ENCODE measurements at places on chromosomes 4 and X. TPM values are rescaled to one million over a fixed set of nuclear protein-coding genes. Genes with fewer than 3 reads are reported as not detected.

Gene KCNIP4
- 0.15 TPM for total RNA-seq

Gene GPR34
- total RNA-seq = not detected

Gene IRS4
- not detected for total RNA-seq

Gene LINC00632
- total RNA-seq = 22.6 TPM

DNA sequence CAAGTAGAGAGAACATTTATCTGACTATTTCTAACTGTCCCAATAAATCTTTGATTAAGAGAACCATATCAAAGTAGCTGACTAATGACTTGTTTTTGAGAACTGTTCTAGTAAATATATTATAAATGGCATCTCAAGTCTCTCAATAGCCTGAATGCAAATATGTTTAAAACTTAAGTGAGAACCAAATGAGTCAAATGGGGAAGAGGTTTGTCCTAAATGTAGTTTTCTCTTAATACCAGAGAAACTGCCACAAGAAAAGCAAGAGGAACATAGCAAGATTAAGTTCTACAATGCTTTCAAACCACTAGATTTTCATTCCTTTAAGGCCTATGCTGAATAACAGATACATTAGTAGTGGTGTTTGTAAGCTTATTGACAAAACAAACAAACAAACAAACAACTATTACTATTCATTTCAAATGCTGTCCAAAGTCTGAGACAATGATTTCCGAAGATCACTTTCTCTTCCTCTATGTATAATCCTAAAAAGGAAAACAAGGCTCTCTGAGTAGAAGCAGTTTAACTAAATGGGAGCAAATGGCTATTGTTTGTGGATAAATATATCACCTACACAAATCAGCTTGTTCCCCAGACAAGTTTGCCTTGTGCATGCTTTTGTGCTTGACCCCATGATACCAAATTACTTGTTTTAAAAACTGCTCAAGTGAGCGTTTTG is 408.4 kb upstream of the EMCN start:
- DNase-seq = no peak

- no peak for DNase-seq
Observed at GRCh38 chr4:123600987-123601904, 204.7 kb downstream of the SPRY1 start.

DNA sequence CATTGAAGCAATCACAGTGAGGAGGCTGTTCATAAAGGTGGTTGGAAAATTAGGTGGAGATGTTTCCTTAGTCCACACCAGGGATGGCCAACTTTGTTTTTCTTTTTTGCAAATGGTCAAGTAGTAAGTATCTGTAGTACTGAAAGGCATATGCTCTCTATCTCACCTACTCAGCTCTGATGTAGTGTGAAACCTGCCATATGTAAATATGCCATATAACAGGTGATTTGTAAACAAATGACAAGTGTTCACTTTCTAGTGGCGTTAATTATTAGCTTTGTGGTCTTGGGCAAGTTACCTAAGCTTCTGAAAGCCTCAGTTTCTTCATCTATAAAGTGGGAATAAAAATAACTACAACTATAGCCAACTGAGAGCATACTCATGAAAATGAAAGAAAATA is 421.4 kb upstream of the LCORL start:
- DNase-seq = no peak

DNA sequence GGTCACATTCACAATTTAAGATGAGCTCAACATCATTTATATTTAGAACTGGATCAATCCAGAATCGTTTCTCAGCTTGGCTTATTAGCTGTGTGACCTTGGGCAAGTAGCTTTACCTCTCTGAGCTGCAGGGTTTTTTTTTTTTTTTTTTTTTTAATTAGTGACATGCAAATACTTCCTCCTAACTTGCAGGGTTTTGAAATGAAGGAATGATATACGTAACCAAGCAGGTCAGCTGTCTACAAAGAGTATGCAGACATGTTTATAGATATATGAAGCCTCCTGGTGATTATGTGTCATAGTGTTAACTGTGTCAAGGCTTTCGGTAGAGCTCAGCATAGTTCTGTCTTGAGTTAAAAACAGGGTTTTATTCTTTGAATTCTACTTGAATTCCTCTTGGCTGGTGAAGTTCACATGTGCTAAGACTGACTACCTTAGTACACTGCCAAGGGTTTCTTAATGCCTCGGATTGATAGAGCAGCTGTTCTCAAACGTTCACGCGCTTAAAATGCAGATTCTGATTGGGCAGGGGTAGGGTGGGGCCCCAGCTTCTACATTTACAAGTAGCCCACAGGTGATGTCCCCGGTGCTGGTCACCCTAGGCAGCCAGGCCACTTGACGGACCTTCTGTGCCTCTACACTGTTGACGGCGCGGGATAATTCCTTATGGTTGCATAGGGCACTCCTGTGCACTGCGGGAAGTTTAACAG is 654 bp upstream of the STS start:
- DNase-seq = no peak

DNA sequence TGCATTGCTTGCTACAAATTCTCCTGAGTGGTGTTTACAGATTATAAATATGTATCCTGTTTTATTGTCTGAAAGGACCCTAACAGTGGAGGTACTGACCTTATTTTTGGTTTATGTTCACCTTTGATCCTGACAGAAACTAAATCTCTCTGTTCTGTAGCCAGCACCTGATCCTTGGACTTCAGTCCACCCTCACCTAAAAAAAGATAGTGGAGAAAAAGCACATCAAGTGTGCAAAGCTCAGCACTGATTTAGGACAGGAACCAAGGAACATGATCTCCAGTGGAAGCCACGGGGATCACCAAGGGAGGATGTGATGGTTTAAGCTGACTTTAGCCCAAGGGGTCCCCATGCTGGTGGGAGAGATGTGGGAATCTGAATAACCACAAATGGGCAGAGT is 22.3 kb upstream of the C4orf54 start:
- no peak for DNase-seq

DNA sequence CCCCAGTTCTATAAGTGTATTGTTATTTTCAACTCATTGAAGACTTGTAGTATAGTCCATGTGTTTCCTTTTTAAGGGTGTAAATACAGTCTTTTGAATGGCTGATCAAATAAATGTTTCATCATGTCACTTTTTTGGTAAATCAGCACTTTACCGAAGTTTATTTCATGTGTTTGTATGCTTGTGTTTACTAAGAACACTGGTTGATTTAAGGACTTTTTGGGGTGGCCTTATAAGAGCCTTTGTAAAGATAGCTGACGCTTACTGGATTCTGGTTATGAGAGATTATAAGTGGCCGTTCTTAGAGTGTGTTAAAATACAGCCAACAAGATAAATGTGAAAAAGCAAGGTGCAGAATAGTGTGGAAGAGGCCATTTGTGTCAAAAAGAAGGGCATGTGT is 2.6 kb downstream of the UBE2K start:
- DNase-seq = no peak

- no peak for DNase-seq
Observed at GRCh38 chr4:123517971-123518370, 121.4 kb downstream of the SPRY1 start.

DNA sequence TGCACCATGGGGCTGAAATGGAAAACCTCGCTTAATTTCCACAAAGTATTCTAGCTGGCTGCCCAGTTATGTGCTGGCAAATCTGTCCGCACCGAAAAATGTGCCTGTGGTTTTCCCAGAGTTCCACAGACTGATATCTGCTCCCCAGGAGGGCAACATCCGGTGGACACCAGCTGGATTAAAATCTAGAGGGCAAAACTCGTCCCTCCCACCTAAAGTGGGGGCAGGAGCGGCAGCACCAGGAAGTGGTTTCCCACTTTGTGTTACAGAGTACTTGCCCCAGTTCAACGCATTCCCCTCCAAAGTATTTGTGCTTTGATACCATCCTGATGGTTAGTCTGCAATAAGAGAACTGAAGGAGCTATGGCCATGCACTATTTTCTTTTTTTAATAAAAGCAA is 187.6 kb downstream of the TSPAN5 start:
- DNase-seq = peak; percentile 93

DNA sequence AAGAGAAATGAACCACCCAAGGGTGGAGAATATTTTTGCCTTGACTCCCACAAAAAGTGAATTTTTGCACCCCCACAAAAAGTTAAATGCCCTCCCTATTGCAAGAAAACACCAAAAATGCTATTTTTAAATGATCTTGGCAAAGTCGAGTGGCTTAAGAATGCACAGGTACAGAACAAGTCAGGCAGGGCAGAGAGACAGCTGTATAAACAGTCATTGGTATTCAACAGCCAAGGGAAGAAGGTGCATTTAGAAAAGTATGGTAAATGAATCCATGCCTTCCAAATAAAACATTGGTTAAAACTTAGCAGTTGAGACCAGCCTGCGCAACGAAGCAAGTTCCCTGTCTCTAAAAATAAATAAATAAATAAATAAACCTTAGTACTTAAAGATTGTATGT is 169.3 kb downstream of the CHIC2 start:
- no peak for DNase-seq

- DNase-seq = no peak
Observed at GRCh38 chr4:8828869-8829268, 42.8 kb downstream of the HMX1 start.

DNA sequence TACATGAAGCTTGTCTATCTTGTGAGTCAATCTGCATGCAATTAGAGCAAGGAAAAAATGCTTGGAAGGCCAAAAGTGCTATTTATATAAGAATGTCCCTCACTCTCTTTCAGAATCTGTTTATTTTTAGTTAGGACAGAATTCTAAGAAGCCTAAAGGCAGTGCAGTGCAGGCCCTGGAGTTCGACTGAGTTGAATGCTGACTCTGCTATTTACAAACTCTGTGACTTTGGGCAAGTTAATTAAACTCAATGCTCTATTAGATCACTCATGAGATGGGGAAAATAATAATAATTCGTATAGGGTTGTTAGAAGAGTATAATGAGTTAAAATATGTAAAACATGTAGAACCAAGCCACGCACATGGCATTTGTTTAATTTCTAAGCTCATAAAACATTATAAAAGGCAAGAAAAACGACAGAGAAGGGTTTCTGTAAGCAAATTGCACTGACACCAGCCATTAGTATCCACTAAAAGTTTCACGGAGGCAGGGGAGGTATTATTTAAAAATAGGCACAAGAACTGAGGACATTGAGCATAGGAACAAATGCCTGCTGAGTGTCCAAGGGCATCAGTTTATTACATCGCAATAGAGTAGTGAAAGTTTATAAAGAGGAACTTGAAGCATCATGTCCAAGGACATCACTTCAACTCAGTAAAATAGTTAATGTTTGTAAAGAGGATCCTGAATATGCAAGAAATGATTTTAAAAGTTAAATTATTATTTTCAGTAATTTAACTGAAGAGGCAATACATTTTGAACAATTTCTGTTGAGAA is 115.0 kb upstream of the INPP4B start:
- DNase-seq = no peak

DNA sequence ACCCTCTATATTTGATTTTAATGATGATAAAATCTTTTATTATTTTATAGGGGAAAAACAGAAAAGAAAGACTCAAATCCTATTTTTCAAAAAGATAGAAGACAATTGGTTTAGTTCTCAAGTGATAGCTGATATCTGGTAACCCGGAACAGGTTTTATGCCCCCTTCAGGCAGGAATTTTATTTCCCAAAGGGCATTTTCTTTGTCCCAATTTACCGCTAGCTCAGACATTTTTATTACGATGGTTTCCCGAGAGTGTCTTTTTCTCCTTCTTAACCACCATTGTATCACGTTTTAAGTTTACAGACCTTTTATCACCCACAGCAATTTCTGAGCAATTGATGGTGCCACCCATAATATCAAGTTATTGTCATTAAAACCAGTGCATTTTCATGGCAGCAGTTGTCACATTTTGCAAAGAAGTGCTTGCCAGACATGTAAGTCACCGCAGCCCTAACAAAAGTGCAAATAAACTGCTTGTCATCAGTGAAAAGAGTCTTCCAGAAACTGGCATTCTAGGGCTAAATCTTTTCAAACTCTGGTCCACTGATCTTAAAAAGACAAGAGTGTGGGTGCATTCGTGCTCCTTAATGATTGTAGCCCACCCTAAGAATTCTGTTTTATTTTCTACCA is 204.8 kb upstream of the VCX start:
- no peak for DNase-seq

DNA sequence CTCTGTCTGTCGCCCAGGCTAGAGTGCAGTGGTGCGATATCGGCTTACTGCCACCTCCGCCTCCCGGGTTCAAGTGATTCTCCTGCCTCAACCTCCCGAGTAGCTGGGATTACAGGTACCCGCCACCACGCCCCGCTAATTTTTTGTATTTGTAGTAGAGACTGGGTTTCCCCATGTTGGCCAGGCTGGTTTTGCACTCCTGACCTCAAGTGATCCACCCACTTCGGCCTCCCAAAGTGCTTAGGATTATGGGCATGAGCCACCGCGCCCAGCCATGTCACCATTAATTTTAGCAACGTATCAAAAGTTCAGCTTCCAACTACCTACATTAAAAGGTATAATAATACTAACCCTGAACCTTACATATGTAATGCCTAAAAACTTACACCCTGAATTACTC is 940 bp upstream of the UTP3 start:
- no peak for DNase-seq

GRCh38 chr4:82728301-82728700 is 70.3 kb downstream of the SCD5 start:
- no peak for DNase-seq

GRCh38 chr4:37365888-37366287 is 121.3 kb downstream of the NWD2 start:
- peak; percentile 2 for DNase-seq

DNA sequence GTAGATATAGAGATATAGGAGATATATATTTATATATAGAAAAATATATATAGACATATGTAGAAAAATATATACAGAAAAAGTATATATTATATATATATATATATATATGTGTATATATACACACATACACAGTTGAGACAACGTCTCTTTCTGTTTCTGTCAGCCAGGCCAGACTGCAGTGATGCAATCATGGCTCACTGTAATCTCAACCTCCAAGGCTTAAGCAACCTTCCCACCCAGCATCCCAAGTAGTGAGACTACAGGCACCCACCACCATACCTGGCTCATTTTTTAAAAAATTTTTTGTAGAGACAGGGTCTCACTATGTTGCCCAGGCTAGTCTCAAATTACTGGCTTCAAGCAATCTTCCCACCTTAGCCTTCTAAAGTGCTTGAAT is 426.3 kb downstream of the GPM6A start:
- no peak for DNase-seq

DNA sequence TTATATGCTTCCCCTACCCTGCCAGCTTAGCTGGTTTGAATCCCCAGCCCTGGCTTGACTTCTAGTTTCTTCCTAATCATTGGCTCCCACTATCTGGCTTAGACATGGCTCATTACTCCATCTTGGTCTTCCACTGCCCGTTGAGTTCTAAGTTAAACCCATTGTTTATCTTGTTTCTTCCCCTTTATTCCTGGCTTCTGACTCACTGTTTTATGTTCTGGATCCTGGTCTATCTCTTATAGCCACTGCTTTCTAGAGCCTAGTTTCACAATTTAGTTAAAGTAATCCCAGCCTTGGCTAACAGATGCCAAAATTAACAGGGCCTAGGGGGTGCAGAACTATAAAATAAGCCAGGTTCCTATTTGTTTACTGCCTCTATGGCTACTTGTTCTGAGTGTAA is 120.9 kb downstream of the ARHGEF9 start:
- peak; percentile 16 for DNase-seq

- DNase-seq = no peak
Observed at GRCh38 chrX:154329294-154329693, 33.7 kb downstream of the TKTL1 start.

Data from M059J (cell line).